ENCODE measurements at places on chromosomes 5 and 9.

DNA sequence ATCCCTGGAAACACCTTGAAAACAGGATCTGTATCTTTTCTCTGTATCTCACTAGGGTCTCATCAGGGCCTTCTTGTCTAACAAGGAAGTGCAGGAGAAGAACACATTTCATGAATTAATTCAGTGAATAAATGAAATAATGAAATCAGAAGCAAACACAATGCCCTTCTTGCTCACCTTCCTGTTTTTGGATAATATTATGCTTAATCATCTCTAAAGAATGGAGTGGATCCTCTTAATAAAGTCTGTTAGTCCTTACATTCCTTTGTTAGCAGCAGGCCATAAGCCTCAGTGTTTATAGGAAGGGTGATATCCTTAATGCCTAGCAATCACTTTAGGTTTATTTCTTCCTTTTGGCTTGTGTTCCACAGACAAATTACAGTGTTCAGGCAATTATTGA lies 837.1 kb upstream of the SEMA6A start:
- no peak for DNase-seq

- DNase-seq: no peak
Measured at GRCh38 chr5:141567513-141568117, 51.2 kb downstream of the DIAPH1 start.

GRCh38 chr9:76038431-76038830 lies 148.0 kb downstream of the PCSK5 start:
- DNase-seq: no peak

DNA sequence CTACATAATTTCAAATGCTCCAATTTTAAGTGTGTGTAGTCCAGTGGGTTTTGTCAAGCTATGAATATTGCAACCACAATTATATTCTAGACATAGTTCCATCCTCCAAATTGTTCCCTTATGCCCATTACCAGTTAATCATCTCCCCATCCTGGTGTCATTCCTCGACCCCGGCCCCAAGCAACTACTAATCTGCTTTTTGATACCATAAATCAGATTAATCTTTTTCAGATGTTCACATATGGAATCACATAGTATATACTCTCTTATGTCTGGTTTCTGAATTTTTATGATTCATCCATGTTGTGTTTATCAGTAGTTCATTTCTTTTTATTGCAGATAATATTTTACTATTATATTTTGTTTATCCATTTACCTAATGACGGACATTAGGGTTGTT lies 148.4 kb upstream of the RORB start:
- DNase-seq: no peak

DNA sequence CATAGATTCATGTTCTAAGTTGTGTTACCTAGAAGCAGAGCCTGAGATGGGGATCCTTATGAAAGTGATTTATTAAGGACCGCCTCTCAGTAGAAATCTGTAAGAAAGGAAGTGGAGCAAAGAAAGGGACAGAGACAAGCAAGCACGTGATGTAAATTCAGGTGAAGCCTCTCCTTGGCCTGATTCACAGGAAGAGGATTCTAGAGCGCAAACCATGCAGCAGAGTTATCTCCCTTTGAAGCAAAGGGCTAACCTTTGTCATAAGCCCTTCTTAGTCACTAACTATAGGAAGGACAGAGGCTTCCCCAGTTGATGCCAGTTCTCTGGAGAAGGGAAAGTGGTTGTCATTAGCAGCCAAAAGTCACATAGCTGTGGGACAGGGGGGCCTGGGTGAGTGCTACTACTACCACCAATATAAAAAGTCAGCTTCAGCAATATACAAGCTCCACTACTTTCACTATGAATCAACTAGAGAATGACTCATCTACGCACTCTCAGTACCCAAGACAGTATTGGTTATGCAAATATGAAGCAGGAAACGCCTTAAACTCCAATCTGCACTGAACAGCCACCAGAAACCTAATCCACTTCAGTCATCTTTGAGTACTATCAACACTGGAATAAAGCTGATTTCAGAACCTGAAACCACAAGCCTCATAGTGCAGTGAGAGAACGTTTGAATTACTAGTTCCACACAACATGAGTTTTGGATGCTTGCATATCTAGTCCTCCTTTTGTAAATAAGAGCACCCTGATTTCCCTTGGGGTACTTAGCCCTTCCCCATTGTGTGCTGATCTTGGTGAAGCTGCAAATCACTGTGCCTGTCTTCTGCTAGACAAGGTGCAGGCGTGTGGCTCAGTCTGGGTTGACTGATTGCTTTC lies 162.7 kb downstream of the ZNF608 start:
- DNase-seq: no peak

DNA sequence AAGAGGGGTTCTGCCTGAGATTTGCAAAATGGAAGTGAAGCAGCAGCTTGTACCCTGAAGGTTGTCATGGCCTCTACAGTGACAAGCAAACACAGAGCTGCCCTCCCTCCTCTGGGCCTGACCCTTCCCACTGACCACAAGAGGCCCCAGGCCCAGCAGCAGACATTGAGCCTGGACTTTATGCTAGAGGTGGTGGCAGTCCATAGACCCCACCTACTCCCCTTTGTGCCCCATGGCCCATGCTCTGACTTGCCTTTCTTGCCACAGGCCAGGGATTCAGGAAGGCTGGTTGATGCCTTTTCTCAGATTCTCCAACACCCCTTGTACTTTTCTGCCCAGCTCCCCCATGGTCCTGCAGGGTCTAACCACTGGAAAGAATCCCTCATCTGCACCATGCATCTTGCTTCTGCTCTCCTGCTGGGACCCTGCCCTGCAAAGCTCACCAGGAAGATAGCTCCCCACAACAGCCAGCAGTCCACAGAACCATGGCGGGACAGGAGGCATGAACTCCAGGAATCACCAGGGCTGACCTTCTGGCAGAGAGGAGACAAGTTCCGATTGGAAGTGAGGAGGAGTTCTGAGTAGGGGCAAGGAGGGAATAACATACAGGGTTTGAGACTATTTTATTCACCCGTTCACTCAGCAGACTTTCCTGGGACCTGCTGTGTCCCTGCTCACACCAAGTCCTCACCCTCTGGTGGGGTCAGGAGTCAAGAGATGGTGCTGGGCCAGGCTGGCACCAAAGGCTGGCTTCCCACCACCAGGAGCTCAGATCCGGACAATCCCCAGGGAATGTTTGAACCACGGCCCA lies 263.8 kb downstream of the SYK start:
- no peak for DNase-seq

- no peak for DNase-seq
Measured at GRCh38 chr9:18314316-18314715, 159.6 kb upstream of the ADAMTSL1 start.

DNA sequence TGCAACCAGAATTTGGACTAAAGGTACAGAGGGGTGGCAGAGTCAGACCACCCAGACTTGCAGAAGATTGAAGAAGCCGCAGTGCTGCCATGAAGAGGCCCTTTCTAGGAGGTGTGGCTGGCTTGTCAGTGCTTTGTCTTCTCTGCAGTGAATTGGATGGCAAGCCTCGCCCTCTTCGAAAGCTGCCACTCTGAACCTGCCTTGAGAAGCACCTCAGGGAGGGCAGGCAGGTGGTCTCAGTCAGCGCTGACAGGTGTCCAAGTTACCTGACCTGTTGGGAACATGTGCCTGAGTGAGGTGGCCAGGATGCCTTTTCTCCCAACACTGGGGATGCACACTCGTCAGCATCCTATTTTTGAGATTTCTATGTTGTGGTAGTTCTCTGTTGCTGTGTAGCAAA lies 6.2 kb downstream of the TENT4A start:
- no peak for DNase-seq

- DNase-seq: no peak
Measured at GRCh38 chr5:123382252-123382651, 41.0 kb downstream of the CEP120 start.

DNA sequence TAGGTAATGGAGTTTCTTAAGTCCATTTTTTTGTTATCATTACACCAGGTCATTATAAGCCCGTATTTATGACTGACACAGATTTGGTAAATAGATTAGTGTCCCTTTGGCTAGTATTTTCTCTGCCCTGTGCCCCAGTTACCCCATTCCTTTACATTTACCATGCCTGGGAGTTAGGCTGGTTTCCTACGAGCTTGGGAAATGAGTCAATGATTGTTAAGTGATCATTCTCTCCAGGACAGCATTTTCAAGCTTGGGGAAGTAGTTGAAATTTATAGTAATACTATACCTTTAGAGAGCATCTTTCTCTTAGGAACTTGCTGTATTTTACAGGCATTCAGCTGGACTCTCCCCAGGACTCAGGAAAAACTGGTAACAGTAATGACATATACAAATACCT lies 573.1 kb downstream of the TLE4 start:
- no peak for DNase-seq

DNA sequence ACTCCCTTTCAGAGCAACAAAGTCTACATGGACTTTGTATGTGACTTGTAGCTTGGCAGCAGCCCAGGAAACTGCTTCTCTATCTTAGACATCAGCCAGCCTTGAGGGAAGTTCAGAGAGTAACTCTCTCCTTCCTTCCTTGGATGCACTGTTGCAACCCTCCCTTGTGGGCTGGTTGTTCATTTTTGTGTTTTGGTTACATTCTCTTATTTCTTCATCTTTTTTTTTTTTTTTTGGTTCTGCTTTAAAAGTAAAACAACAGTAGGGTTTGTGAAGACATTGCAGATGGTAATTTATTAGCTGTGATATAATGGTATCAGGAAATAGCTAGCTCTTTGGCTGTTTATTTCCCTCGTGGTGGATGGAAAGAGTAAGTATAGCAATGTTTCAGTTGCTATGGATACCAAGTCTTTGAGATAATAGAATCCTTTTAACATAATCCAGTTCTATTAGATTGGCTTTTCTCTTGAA lies 97.9 kb upstream of the MAMDC2 start:
- no peak for DNase-seq

DNA sequence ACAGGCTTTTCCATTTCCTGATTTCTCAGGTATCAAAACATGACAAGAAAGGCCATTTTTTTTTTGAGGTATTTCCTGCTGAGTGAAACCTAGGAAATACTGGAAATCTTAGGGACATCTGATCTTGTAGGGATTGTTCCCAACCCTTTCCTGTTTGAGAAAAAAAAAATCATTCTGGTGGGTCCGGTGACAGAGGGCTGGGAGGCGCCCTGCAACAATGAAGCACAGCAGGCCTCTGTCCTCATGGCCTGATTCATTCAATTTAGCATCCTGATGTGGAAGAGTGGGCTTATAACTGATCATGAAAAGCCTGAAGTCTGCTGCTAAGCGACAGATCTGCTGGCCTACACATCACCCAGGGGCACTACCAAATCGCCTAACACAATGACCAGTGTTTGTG lies 3.0 kb upstream of the C9orf153 start:
- no peak for DNase-seq

Data from H9 (cell line).